ENCODE measurements at places on chromosomes 6 and 20.

- no peak for DNase-seq
Measured at GRCh38 chr20:19761841-19762240, 3.8 kb downstream of the RIN2 start.

GRCh38 chr6:108968325-108969316 is 120.4 kb downstream of the ARMC2 start:
- no peak for DNase-seq

GRCh38 chr20:59173938-59174491 is 10.4 kb downstream of the ZNF831 start:
- no peak for DNase-seq

DNA sequence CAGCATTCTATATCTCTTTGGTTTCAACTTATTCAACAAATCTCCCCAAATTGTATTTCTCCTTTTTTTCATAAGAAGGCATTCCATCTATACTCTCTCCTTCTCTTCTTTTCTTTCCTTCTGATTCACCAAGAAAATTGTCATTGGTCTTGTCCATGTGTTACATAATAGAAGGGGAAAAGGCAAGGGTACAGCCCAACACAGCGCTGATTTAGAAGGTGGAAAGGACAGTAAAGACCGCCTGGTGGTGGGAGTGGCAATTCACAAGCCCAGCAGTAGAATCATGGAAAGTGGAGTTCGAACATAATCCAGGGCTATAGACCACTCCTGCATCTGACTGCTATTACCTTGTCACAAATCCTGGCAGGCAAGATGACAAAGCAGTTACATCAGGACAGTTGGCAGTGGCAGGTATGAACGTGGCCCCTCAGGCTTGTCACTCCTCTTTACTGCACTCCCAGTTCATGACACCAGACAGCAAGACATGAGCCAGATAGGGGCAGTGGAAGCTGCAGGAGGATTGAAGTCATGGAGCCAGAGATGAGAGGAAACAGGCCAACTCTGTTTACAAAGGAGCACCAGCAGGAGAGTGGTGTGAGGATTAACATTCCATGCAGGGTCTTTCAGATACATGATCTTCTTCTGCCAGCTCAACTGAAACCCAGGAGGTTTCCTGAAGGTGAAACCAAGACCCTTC is 2.1 kb upstream of the TNFAIP3 start:
- DNase-seq = no peak

DNA sequence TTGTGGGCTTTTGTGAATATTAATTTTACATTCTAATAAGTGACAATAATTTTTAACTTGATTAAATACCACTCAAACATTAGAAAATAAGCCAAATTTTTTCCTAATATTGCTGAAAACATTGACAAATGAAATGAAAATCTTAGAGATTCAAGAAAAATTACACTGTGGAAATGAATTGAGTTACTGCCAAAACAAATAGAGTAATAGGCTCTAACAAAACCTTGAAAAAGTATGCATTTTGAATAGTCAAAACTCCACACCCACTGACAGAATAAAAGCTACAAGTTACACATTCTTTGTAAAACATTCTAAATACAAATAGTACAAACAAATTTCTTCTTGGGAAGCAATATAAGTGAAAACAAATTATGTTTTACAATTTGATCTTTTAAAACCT is 5.9 kb downstream of the TBX18 start:
- no peak for DNase-seq

- DNase-seq = no peak
Measured at GRCh38 chr6:31168606-31169005, 1.9 kb downstream of the POU5F1 start.

- no peak for DNase-seq
Measured at GRCh38 chr20:40769677-40770285, 80.7 kb upstream of the MAFB start.

DNA sequence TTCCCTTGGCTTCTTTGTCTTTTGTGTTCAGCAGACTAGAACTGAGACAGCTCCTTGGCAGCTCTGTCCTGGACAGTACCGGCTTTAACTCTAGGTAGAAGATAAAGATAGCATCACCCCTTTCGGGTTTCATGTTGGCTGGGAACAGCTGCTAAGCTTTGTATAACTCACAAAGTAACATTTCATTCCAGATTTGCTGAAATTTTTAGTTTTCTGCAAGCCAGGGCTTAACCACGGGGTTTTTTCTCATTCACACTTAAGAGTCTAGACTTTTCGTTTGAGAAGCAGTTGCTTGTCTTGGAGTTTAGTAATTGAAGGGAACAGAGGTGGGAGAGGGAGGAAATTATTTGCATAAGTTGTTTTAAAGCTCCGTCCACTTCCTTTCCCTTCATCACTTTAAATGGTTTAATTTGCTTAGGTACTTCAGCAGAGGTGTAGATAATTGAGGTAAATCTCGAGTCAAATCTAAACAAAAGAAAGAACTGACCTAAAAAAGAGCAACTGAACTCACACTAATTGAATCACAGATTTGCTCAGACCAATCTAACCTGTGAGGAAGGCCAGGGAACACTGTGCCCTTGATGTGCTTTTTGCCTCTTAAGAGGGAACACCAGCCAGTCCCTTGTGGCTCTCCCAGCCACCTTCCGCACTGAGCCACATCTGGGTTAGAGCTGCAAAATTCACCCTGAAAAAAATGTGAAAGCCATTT is 48.3 kb downstream of the RREB1 start:
- no peak for DNase-seq

DNA sequence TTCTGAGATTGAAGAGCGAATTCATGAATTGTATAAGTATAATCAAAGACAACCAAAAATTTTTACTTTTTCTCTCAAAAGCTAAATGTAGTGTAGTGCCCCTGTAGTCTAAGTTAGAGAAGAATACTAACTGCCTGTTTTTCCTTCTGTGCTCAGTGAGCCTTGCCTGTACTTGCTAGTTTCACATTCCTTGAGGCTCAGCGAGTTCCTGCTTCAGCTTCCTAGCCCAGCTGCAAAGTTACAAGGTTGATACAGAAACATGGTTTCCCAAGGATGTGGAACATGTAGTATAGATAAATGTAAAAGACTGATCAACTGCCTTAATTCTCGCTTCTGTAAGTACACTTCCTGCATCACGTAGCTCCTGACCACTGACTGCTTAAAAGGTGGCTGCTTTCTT is 33.1 kb upstream of the SEC63 start:
- DNase-seq = no peak

- no peak for DNase-seq
Measured at GRCh38 chr6:117509021-117509420, 26.5 kb downstream of the DCBLD1 start.

DNA sequence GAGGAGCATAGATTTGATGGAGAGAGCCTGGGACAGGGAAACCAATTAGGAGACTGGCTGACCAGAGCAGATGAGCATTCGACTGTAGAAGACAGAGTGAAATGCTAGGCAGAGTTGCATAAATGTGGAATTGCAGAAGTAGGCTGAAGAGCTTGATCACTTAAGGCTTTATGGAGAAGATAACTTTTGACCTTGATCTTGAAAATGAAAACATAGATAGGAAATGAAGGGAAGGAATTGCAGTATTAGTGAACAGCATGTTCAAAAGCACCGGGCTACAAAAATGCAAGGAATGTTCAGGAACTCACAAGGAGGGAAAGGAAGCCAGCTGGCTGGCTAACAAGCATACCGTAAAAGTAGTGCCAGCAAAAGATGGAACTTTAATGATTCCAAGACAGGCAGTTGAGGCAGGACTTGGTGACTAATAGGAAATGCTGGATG is 20.5 kb upstream of the LTV1 start:
- no peak for DNase-seq

DNA sequence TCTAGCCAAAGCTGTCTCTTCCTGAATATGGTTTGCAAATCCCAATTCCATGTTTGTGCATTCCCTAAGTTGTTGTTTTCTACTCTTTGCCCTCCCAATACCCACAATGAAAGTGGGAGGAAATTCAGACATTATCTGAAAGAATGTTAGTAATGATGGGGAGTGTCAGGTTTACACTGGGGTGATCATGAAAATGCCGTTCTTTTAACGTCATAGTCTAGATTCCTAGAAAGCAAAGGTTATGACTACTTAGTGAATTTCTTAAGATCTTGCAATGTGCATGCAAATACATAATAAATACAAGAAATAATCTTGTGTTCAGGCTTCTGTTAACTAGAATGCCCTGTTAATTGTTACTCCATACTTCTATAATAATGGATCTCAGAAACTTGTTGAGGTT is 101.0 kb downstream of the LCA5 start:
- no peak for DNase-seq

DNA sequence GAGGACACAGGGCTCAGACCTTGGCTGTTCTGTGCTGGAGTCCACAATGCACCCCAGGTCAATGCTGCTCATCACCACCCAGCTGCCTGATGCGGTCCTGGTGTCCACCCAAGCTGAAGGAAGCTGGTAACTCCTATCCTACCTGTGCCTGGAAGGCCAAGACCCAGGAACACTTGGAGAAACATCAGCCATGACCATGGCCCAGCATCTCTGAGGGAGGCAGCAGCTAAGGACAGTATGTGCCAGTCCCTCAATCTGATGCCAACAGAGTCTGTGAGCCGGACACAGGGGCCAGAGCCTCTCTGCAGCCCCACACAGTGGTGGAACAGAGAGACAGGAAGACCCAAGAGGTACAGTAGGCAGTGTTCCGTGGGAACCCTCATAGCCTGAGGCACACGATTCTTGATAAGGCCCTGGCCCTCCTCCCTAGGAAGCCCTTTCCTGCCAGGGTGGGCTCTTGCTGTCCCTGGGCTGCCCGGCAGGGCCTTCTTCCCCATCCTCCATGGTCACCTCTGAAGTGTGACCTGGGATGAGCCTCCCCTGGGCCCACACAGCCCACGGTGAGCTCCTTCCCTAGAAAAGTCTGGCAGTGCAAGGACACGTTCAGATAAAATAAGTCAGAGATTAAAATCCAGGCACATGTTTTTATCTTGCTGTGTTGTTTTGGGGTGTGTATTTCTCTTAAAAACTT is 170.7 kb downstream of the THBS2 start:
- DNase-seq = no peak

DNA sequence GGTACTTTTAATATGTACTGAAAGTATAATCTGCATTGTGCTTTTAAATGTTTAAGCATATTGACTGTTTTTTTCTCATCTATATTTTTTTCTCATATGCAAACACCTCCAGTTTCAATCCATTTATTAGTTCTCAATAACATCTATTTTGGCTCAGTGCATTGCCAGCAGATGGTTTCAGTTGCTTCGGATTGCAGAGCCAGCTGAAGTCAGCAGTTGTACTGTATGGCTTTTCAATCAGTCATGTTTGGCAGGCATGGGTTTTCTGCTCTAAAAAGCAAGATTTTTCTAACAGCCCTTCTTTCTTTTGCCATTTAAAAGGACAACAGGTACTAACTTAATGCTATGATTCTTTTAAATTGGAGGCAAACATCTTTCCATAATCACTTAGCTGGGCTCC is 121.2 kb downstream of the CD109 start:
- DNase-seq = no peak

GRCh38 chr6:149897015-149897697 is 757 bp downstream of the RAET1E start:
- no peak for DNase-seq

DNA sequence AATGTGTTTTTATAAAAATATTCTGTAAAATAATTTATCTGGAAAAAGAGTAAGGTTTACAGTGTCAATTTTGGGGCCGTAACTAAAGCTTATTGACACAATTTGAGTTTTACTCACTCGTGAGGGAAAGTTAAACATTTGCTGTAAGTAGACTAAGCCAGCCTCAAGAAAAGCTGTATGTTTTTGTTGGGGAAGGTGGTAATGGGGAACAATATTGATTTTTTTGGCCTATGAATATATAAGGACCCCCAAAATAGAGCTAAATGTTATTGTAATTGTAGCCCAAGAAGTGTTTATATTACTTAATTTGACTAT is 1.4 kb downstream of the SENP6 start:
- no peak for DNase-seq

- no peak for DNase-seq
Measured at GRCh38 chr20:59342023-59342957, 41.9 kb downstream of the EDN3 start.

- DNase-seq = no peak
Measured at GRCh38 chr6:143542888-143543287, 31.4 kb upstream of the FUCA2 start.

- no peak for DNase-seq
Measured at GRCh38 chr6:6966127-6966526, 141.6 kb upstream of the RREB1 start.

GRCh38 chr6:17931227-17931626 is 56.2 kb downstream of the KIF13A start:
- no peak for DNase-seq

DNA sequence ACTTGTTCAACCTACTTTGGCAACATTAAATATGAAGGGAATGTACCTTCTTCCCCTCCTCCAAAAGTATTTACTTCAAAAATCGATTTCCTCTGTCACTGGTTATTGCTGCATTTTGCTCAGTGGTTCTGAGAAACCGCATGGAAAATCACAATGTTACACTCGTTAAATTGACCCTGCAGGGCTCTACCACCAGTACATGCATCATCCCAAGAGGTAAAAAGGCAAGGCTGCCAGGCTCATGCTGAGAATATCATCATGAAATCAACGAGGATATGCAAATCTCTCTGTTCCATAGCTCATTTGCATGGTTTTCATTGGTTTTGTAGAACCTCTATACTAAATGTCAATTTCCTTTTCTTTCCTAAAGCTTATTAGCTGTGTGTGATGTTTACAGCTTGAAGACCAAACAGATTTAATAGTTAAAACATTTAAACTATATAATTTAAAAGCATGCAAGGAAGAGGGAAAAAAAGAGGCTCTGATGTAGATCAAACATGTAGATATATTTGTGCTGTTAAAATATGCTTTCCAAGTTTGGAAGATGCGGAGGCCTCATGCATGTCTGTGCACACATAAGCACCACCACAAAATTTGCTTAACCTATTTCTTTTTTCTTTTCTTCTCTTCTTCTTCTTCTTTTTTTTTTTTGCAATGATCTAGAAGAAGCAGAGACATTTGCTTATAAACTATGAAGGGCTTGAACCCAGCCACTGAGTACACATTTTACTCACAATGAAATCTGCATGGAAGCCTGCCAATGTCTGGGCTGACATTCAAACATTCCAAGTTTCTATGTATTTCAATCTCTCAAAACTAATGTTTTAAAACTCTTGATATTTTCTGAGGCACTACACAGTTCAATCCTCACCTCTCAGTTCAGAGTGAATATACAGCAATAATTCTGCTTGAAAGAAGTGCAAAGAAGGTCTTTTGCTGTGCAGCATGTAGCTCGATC is 194.0 kb downstream of the GMPR start:
- no peak for DNase-seq

GRCh38 chr6:132244744-132245143 is 156.5 kb downstream of the MOXD1 start:
- DNase-seq = no peak

GRCh38 chr6:14386668-14387067 is 269.1 kb downstream of the CD83 start:
- DNase-seq = no peak

GRCh38 chr6:168370310-168370991 is 50.9 kb upstream of the DACT2 start:
- peak; percentile 40 for DNase-seq

- DNase-seq = no peak
Measured at GRCh38 chr6:136095986-136096385, 154.1 kb downstream of the MTFR2 start.

- no peak for DNase-seq
Measured at GRCh38 chr20:32338665-32339064, 19.5 kb upstream of the ASXL1 start.

Data from activated T-helper 1 cell treated with Interleukin-2 at 50 U/mL for 16 hours (primary cell).